ENCODE measurements at places on chromosomes 4 and X.

DNA sequence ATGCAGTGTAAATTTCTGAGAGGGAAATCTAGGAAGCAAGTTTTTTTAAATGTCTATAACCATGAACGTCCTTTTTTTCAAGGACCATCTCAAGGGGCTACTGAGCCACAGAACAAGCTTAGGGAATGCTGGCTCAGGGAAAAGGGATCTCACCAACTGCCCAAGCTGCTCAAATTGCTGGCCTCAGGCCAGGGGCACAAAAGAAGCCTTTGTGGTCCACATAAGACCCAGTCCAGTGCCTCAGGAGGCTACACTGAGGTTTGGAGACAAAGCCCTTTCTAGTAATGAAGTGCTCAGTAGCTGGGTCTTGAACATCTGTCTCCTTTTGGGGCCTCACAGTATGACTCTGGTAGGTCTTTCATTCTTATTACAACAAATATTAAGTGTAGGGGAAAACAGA lies 305.5 kb downstream of the RAB28 start:
- DNase-seq, result no peak

- DNase-seq, result no peak
Observed at GRCh38 chrX:11135564-11136185, 24.5 kb downstream of the HCCS start.

- DNase-seq, result no peak
Observed at GRCh38 chr4:168859888-168860694, 150.0 kb downstream of the CBR4 start.

- no peak for DNase-seq
Observed at GRCh38 chrX:133005042-133005441, 46.6 kb upstream of the HS6ST2 start.

- no peak for DNase-seq
Observed at GRCh38 chrX:68163441-68163840, 269.9 kb downstream of the OPHN1 start.

GRCh38 chr4:85611661-85612060 lies 136.7 kb downstream of the ARHGAP24 start:
- DNase-seq, result no peak

DNA sequence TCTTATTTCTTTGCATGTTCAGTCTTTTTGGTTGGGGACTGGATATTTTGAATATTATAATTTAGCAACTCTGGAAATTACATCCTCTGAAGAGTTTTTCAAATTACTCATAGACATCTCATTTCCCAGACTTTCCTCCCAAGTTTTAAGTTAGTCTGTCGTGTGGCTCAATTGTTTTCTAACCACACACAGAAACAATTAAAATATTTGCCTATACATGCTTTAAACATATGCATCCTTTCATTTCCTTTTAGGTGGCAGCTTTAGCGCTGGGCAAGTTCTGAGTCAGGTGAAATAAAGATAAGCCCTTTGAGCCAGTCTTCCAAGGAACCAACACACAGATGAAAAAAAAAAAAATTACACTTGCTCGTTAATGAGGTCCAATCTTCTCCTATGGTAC lies 307.0 kb upstream of the SPOCK3 start:
- DNase-seq, result no peak

Measured in fibroblast of skin of left quadriceps (primary cell).